ENCODE measurements at places on chromosomes 1 and 21.

DNA sequence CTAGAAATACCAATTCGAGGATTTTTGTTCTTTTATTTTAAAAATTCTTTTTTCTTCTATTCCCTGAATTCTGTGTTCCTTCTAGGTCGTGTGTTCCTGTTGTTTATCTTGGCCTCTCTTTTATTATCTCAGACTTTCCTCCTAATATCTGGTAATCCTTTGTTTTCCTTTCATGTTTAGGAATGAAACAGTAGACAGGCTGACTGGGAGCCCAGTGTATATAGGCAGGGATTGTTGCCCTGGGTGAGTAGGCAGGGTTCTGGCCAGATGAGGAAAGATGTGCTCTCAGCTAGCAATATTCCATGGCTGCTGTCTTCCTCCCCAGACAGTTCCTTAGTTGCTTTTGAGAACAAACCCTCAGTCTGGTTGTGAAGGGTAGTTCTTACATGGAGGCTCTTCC lies 161.8 kb upstream of the PDE4B start:
- DNase-seq = peak; percentile 28

GRCh38 chr1:107378426-107378825 lies 237.6 kb downstream of the NTNG1 start:
- DNase-seq = no peak

GRCh38 chr1:16351456-16351993 lies 755 bp downstream of the FBXO42 start:
- no peak for DNase-seq

DNA sequence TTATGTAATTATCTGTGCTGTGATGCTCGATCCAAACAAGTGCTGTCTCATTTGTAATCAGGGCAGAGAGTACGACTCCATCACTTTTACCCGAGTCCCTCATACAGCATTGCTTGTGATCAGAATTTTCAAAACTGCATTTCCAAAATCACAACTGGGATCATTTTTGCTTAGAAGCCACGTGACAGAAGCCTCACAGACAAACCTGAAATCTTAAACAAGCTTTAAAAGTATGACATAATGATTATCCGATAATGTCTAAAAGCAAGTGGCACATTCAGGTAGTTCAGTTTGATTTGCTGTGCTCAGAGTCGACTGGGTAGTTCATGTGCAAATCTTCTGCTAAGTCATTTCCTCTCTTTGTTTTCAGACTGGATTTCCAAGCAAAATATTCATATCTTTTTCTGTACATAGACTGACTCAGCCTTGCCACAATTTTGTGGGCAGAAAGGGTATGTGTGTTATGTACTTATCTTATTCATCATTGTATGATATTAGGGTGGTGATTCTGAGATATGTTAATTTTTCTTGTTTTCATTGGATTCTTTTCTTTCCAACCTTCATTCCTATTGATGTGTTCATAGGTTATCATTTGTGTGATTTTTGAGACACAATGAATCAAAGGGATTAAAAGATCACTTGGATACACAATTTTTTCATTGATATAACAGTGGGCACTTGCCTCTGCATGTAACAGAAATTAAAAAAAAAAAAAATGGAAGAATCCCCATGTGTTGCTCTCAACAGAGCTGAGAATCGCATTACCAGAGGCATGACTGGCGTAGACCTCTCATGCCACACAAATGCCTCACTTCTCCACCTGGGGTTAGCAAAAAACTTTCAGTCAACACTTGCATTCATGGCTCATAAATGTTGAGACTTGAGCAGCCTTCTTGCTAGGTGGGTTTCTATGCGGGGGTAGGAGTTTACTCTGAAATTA lies 355.7 kb downstream of the LTN1 start:
- no peak for DNase-seq

DNA sequence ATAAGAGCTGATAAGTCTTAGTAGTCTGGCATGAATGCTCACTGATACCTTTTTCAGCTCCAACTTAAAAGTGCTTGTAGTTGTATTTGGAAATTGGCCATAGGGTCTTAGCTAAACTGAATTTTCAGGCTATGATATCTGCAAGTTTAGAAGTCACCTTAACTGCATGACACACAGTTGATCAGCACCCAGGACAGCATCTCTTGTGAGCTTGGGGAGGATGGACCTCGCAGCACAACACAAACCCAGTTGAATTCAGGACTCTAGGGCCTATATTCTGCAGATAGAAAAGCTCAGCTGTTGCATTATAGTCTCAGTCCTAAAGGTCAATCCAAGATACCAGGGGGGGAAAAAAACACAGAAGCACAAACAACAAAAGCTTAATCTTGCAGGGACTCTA lies 394.3 kb downstream of the KCNH1 start:
- no peak for DNase-seq

GRCh38 chr21:25080141-25080540 lies 527.1 kb downstream of the MRPL39 start:
- no peak for DNase-seq

DNA sequence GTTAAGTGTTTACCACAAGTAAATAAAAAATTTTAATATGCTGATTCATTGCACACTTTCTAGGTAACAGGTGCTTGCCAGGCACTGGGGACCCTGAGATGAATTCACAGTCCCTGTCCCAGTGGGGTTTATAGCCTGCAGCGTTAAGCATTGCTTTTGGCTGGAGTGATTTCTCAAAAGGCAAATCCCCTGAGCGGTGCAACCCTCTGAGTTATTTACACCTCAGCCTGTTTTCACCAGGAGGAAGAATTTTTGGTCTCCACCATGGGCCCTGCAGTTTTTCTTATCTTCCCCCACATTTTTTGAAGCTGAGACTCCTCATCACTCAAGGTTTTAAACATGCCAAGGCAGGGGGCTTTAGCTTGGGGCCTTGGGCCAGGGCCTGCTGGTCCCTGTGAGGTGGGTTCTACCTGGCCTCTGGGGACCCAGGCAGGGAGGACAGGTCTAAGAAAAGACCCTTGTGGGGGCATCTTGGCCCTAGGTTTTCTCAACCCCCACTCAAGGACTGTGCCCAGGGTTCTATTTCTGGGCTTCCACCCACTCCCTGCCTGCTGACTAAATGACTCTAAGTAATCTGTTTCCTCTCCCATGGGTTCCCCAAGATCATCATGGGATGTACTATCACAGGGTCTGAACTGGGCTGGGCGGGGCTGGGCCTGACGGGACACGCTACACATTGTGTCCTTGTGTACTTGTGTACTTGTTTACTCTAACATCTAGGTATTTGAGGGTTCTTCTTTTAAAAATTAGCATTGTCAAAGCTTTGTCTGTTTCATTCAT lies 10.2 kb upstream of the CHIT1 start:
- DNase-seq = no peak

- DNase-seq = no peak
These were observed 219.7 kb upstream of the VAMP3 start for GRCh38 chr1:7551442-7551841.

DNA sequence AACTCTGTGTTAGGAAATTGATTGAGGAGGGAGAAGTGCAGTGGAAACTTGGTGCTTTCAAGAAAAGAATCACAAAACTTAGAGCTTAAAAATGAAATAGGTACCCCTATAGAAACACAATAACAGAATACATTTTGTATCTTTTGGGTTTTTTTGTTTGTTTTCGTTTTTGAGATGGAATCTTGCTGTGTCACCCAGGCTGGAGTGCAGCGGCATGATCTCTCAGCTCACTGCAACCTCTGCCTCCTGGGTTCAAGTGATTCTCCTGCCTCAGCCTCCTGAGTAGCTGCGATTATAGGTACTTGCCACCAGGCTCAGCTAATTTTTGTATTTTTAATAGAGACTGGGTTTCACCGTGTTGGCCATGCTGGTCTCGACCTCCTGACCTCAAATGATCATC lies 51.5 kb upstream of the RAVER2 start:
- no peak for DNase-seq

DNA sequence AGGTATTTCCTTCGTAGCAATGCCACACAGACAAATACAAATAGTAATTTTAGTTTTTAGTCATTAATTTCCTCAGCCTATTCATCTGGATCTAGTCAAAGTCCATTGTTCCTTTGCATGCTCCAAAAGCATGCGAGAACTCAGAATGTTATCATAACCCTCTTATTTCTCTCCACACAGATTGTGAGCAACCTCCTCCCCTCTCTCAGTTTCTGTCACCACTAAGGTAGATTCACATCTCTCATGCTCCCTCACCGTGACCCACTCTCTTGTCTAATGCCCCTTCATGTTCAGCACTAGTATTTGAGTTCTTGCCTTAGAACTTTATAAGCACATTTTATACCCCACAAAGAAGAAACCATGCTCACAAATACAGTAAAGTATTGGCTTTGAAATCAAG lies 582.4 kb downstream of the PLA2G4A start:
- no peak for DNase-seq

DNA sequence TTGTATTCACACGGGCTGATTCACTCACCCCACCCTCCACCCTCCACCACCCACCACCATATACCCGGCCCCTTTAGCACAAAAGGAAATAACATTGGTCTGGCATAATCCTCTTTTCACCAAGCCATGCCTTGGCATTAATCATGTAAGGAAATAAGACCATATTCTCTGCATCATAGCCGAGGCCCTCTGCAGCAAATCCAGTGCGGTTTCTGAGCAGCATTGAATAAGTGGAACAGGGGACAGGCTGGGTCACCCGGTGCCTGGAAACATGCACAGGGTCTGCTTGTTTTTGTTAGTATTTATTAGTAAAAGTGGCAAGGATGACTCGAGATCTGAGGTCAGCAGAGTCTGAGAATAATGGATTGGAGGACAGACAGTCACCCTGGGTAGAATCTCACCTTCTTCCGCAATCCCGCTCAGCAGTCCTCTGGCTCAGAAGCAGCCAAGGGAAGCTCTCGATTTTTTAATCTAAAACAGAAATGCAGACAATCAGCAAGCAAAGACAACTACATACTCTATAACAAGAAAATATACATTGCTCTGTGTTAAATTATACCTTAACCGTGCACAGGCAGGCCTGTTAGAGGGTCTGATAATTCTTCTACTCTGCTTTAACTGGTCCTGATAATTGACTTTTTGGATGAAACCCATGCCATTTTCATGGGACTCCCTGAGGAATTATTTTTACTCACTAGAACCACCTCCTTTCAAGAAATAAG lies 52.4 kb upstream of the CDC42BPA start:
- no peak for DNase-seq

GRCh38 chr1:3472906-3473305 lies 18.4 kb downstream of the ARHGEF16 start:
- DNase-seq = no peak

GRCh38 chr1:58000116-58000515 lies 546.4 kb downstream of the OMA1 start:
- DNase-seq = no peak

- no peak for DNase-seq
These were observed 62.8 kb downstream of the SAMSN1 start for GRCh38 chr21:14483296-14483695.

- no peak for DNase-seq
These were observed 17.2 kb downstream of the CTNNBIP1 start for GRCh38 chr1:9892563-9893528.

- no peak for DNase-seq
These were observed 80.5 kb downstream of the GALNT2 start for GRCh38 chr1:230147253-230148125.

DNA sequence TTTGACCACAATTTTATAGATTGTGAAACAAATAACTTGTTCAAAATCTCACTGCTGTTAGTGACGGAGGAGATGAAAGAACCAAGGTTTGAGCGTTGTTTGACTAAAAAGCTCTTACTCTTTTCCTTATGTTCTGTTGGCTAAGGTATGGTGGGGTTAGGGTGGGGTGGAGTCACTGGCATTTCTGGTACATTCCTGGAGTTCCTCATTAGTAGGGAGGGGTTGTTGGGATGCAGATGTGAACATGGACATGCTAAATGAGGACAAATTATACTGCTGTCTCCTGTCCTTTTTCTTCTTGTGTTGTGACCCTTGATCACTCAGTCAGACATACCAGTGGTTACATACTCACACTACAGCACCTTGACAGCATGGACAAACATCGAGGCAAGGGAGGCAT lies 26.2 kb upstream of the CD1D start:
- DNase-seq = no peak

- DNase-seq = no peak
These were observed 96.7 kb downstream of the MRPL37 start for GRCh38 chr1:54296666-54297065.

GRCh38 chr1:114482585-114482984 lies 28.4 kb downstream of the TRIM33 start:
- DNase-seq = no peak

- DNase-seq = no peak
These were observed 114.2 kb downstream of the ZC3H11B start for GRCh38 chr1:219498666-219499065.

DNA sequence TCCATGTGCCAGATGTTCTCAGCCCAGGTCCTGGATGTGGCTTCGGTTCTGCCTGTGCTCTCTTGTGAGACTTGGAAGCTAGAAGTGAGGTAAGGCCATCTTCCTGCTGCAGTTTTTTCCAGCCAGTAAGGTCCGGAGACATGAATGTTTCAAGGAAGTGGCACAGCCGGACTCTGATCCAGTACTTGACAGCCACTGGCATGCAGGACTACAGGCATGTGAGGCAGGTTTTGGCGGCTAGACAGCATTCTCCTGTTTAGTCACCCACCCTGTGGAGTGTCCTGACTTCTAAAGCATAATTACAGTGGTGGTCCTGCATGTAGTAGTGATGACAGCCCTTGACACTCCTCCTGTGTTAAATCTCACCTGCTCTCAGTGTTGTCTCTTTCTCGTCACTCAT lies 72.3 kb downstream of the TNFSF4 start:
- DNase-seq = no peak

DNA sequence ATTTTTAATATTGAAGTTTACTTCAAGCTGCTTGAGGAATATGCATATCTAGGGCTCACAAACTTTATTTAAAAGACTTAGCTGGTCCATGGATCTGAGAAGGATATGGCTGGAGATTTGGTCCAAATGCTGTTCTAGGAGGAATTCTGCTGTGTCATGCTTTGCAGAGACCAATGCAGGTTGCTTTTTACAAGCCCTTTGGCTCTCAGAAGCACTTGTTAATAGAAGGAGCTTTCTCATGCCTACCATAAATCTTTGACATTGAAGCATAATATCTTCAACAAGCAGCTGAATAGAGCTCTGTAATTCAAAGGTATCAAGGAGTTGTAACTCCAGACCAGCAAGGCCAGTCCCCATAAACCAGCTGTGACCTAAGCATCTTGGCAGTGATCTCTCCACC lies 299.1 kb downstream of the HHAT start:
- no peak for DNase-seq

DNA sequence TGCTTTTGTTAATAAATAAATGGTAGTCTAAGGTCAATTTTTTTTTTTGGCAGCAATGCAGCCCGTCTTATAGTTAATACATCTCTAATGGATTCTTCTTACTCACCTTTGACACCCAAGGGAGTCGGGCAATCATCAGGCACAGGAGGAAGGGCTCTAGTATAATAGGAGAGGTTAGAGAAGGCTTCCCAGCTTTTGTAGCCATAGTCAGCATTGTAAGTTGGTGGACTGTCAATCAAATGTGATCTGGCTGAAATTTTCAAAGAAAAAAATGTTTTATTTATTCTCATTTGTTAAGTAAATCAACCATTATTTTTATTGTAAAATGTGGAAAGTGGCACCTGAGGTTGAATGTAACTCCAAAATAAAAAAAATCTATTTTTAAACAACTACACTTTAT lies 2.1 kb downstream of the PTGS2 start:
- DNase-seq = no peak

- no peak for DNase-seq
These were observed 6.4 kb upstream of the RGS2 start for GRCh38 chr1:192802406-192802805.

GRCh38 chr1:116716391-116716790 lies 37.8 kb upstream of the CD2 start:
- DNase-seq = no peak

GRCh38 chr1:85608851-85609250 lies 28.3 kb downstream of the CCN1 start:
- no peak for DNase-seq
